ENCODE measurements at places on chromosomes 7 and 10.

GRCh38 chr7:14236834-14237233 is 247.4 kb upstream of the ETV1 start:
- DNase-seq: no peak

DNA sequence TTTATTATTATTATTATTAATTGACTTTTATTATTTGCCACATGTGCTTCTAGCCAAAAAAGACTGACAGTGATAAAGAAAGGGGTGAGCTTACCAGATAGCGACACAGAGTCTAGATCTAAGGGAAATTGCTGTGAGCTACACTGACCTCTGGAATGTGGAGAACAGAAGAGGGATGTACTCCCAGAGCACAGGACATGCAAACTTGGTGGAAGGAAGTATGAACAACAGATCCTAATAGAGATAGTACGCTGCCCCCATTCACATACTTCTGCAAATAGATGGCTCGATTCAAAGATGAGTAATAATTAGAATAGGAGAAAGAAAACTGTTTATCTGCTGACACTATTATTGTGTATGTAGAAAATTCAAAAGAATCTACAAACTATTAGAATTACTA is 109.3 kb upstream of the HPS1 start:
- DNase-seq: no peak

- no peak for DNase-seq
These were observed 15.0 kb downstream of the CDHR3 start for GRCh38 chr7:105978035-105978434.

- DNase-seq: no peak
These were observed 229.3 kb downstream of the DGKB start for GRCh38 chr7:14673202-14673601.

DNA sequence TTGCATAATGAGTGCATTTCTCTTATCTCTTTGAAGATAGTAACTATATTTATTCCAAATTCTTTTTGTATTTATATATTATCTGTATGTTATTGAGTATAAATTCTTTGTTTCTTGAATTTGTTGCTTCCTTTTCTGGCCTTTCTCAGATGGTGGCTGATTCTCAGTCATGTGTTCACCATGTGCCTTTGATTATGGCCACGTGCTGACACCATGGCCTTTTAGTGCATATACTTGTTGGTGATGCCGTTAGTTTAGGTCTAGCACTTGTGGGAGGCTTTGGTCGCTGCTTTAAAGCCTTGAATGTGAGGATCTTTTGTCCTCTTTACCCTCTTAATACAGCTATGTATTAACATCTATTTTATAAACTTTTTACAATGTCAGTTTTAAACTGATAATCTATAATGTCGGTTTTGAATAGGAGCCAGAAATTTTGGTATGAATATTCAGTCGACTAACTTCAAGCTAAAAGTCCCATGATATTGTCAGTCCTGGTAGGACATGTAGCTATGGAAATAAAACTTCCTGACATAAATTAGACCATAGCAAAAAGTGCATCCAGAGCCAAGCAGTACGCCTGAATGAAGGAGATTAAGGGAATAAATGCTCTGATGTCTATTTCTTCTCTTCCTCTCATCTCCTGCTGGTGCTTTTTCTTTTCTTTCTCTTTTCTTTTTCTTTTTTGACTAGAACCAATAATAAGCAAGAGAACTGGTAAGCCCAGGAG is 130.3 kb downstream of the GNAI1 start:
- no peak for DNase-seq

DNA sequence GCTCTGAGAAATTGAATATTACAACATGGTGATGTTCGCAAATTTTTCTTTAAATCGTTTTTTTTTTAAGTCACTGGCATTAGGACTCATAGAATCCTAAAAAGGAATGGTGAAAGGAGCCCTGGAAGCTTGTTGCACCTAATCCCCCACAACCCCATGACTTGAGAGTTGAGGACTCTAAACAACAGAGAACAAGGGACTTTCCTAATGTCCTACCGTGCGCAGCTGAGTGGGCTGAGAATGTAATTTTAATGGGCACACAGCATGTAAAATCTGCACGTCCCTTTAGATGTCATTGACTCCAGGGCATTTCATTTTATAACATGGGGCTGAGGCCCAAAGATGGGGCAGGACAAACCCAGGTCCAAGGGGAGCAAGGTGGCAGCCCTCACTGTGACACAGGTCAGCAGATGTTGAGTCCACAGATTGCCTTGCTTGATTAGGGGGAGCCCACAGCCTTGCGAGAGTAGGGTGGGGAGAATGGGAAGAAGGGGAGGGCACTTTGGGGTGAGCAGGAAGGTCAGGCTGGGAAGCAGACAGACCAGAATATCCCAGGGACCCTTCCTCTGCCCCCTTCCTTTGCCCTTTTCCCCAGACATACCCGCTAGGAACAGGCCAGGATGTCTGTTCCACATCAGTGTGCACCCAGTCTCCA is 208.4 kb upstream of the ZMIZ1 start:
- no peak for DNase-seq

DNA sequence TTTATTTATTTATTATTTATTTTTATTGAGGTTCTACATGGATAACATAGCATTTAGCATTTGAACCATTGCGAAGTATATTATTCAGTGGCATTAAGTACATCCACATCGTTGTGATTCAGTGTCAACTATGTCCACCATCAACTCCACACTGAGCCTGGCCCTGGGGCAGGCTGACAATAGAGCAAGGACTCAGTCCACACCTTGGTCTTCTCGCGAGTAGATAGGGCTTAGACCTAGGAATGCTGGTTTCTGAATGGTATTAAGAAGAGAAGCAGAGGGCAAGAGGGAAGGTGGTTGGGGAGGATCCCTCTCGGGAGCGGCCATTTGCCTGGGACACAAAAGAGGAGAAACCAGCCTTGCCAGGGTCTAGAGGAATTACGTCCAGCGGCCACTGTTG is 599.2 kb upstream of the MGMT start:
- no peak for DNase-seq

DNA sequence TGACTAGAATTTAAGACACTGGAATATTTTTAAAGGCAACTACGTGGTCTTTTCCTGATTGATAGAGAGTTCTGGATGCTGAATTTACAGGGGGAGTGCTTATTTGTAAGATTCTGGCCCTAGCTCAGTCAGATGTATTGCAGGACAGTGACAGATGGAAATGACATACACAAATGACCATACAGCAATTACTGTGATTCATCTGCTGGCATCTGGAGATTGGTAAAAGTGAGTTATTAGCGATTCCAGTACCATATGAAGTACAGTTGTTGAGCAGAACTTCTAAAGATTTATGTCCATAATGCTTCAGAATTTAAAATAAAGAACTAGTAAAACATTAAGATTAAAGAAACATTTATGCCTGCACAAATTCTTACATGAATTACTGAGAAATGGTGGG is 243.2 kb downstream of the CRPPA start:
- DNase-seq: no peak

DNA sequence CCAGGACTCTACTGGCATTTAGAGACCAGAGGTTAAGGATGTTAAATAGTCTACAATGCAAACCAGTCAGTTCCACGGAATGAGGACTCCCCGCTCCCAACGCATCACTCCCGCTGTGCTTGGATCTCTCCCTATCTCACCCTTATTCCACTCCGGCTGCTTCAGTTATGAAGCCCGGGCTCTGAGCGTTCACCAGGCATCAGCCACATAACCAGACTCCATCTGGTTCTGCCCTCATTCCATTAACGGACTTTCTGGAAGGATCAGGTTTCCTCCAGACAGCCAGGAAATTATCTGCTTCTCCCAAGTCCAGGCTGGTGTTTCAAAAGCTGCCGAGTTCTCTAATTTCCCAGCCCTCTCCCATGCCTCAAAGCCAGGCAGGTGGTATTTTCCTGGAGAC is 499.3 kb downstream of the GLRX3 start:
- no peak for DNase-seq

- DNase-seq: no peak
These were observed 30.9 kb upstream of the VCL start for GRCh38 chr10:73967022-73967429.

All from bone marrow (tissue), 2 donors.